ENCODE measurements at places on chromosomes 3 and 15.

DNA sequence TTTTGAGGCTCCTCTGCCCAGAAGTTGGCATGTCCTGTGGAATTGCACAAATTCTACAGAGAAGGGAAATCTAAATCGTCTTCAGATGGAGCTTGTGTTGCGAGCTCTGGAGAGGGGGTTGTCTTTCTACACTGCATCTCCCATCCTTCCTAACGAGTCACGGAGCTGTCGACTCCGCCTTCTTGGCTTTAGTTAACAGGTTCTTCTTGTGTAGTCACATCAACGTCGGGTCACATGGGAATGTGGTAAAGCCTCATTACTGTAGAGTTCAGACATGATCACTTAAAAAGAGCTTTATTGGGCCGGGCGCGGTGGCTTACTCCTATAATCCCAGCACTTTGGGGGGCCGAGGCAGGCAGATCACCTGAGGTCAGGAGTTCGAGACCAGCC lies 60.0 kb downstream of the DNASE1L3 start:
- DNase-seq, result no peak

DNA sequence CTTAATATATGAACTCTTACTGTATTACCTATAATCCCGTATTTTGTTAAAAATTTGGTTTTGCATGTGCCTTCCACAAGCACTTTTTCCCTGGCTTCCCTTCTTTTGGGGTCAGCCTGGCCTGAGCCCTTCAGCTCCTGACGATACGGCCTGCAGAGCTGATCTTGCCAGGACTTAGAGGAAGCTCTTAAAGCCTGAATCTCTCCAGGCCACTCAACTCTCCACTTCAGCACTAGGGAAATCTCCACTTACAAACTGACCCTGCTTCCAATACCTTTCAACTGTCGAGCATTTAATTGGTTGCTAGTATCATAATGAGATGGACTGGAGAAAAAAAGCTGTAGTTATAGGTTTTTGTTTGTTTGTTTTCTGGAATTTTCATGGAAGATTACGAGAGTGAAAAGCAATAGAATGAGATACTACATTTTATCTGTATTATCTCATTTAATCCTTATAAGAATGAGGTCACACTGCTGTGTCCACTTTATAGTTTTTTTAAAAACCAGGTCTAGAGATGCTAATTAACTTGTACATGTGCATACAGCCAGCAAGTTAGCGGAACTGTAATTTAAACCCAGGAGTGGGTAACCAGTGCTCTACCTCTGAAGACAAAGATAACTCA lies 54.8 kb downstream of the ZBTB38 start:
- no peak for DNase-seq

DNA sequence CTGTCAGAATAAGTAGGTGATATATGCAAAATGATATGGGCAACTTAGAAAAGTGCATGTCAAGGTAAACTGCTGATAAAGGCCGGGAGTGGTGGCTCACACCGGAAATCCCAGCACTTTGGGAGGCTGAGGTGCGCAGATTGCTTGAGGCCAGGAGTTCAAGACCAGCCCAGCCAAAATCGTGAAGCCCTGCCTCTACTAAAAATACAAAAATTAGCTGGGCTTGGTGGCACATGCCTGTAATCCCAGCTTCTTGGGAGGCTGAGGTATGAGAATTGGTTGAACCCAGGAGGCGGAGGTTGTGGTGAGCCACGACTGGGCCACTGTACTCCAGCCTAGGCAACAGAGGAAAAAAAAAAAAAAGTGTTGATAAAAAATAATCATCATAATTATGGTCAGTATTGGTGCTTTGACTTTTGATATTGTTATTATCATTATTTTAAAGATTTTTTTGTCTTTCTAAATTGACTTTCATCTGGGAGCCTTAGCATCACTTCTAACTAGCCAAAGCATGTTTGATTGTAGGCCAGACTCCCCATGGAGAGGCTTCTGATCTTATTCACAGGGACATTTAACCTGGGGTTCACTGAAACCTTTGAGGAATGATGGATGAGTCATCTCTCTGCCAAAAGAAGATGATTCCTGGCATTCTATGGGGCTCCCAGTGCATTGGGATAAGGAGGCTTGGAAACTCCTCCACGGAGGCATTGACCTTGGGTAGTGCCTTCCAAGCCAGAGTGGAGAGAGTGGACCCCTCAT lies 5.6 kb downstream of the ZBTB38 start:
- DNase-seq, result no peak

GRCh38 chr15:69498987-69499386 lies 46.4 kb downstream of the RPLP1 start:
- DNase-seq, result no peak

DNA sequence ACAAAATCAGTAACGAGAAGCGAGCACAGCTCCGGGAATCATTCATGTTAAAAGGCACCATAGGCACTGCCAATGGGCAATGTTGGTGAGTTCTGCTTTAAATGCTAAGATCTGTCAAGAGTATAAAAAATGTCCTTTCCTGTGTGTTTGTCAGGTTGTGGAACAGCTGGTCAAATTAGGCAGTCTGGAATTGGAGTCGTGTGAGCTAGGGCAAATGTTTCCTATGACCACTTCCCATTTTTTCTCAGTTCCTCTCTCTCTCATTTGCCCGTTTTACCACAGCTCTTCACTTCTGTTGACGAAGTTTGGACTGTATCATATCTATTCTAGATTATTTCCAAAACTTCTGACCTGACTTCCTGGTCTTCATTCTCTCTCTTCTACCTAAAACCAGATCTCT lies 60.8 kb upstream of the GOLIM4 start:
- no peak for DNase-seq

DNA sequence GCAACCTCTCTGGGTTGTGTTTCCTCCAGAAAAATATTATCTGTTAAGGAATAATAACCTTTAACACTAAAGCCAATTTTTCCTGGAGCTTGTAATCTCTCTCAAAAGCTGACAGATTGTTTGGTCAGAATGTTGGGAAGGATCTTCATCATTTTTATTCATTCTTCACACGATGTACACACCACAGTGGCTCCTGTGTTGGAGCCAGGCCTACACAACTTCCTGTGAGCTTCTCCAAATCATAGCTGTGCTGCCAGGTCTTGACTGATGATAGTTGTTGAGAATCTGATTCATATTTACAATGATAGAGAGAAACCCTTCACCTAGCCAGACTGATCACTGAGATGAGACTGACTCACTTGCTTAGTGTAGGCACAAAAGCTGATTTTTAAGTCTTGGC lies 151.0 kb upstream of the ROBO2 start:
- no peak for DNase-seq

DNA sequence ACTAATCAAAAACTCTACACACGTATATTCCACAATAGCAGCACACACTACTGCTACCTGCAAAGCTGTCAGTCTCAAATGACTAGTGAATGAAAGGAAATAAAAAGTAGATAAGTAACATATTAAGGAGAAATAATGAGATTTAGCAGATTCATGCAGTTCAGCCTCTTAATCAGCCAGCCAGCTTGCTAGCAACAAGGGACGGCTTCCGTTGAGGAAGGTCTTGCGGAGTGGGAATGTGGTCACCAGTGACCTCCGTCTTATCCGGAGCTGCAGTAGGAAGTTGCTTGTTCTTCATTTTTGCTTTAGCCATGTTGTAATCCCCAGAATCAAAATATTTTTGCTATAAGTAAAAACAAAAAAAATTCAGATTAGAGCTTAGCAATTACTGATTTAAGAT lies 17.1 kb downstream of the ARPP19 start:
- DNase-seq, result no peak

GRCh38 chr3:113985541-113985940 lies 37.7 kb downstream of the ZDHHC23 start:
- DNase-seq, result no peak

DNA sequence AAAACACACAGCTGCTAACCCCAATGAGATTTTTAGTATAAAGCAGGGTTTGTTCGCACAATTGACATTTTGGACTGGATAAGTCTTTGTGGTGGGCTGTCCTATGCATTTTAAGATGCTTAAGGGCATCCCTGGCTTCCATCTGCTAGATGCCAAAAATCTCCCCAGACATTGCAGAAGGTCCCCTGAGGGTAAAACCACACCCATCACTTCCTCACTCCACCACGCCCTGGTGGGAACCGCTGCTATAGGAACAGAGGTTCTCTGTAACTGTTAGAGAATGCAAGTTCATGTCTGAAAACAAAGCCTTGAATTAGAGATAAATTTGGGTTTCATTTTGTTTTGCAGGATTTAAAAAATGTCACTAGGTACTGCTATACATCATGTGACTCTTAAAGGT lies 67.7 kb downstream of the ARHGEF26 start:
- DNase-seq, result peak; percentile 90

GRCh38 chr3:194588741-194589140 lies 44.5 kb downstream of the TMEM44 start:
- no peak for DNase-seq

- no peak for DNase-seq
These were observed 165.0 kb downstream of the MEX3B start for GRCh38 chr15:81880833-81881232.

DNA sequence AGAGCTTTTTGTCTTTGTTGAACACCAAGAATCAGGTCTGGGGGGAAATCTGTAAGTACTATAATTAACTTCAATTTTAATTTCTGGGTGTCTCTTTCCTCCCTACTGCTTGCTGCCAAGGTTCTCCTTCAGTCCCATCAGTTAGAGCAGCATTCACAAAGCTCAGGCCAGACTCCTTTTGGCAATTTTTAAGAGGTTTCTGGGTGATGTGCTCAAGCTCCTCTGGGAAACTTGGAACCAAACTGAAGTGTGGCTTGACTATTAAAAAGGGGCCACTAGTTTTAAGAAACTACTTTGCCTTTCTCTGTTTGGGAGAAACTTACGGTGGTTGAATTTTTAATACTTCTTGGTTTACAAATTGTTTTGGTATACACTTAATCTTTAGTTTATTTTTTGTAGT lies 227.7 kb upstream of the SOX2 start:
- no peak for DNase-seq
